ENCODE measurements at places on chromosomes 6 and 20. TPM values are rescaled to one million over a fixed set of nuclear protein-coding genes. Genes with fewer than 3 reads are reported as not detected.

Gene GNAS-AS1
- 0.28 TPM for total RNA-seq

Gene RBM39
- total RNA-seq, result 369 TPM

Gene PHF10
- 22.4 TPM for total RNA-seq

Gene SYNDIG1
- not detected for total RNA-seq

Gene PAK5
- not detected for total RNA-seq

Gene ATP6V1G2
- total RNA-seq, result 0.34 TPM

Gene RAET1G
- 65.6 TPM for total RNA-seq

Gene C4B
- 2.1 TPM for total RNA-seq

Gene HDGFL1
- total RNA-seq, result not detected
